GM12892 (cell line): ENCODE measurements at places on chromosomes 7 and 10.

DNA sequence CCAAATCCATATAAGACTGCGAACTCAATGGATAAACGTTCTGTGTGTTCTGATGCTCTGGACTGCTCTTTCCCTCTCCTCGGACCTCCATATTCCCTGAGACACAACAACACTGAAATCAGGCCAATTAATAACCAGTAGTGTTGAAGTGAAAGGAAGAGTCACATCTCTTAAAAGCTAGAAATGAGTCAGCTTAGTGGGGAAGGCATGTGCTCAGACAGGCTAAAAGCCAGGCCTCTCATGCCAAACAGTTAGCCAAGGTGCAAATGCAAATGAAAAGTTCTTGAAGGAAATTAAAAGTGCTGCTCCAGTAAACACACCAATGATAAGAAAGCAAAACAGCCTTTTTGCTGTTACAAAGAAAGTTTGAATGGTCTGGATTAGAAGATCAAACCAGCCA is 29.3 kb downstream of the TNS3 start:
- DNase-seq, result no peak

GRCh38 chr7:28675429-28675828 is 263.1 kb downstream of the CREB5 start:
- DNase-seq, result no peak

DNA sequence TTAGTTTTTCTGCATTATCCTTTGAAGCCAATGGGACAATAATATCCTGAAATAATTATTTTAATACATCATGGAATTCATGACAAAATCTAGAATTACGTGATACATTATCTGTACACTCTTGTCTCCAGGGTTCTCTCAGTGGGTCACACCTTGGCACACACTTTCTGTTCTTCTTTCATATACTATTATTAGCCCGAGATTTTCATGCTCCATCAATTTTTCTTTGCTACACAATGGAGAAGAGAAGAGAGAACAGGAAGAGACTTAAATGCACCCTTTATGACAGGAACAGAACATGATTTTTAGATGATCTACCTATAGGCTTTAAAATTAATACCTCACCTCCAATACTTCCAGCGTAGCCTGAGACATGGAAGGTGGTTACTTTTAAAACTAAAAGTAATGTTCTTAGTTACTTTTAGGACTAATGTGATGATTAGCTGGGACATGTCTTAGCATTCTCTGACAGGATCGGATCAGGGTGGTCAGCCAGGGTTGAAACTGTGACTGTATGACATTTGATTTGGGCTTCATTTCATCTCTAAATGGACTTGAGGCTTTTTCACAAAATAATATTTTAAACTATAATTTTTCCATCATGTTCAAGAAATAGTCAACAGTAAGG is 148.2 kb upstream of the WNT16 start:
- no peak for DNase-seq

DNA sequence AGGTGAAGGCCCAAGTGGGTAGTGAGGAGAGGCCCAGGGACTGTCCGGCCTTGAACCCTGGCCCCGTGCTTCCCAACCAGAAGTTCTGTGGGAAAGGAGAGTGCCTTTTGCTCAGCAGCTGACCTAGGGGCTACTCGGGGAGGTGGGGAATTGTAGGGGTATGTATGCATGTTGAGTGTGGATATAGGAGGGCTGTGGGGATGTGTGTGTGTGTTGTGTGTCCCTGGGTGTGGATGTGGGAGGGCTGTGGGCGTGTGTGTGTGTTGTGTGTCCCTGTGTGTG is 12.2 kb downstream of the EPHB6 start:
- no peak for DNase-seq

DNA sequence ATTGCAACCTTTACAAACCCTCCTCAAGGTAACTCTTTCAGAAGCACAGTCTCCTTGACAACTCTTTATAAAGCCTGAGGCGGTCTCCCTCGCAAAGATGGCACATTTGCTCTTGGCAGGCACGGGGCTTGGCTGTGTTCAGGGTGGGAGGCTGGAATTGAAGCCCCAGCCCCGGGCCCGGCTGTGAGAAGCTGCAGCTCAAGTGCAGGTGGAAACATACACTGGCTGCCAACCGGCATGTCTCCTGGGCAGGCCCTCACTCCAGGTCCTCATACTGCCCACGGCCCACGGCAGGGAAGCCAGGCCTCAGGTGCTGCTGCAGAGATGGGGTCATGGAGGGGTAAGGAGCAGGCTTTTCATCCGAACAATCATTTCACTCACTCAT is 194.5 kb downstream of the TCERG1L start:
- DNase-seq, result no peak

GRCh38 chr7:149819961-149820340 is 18.2 kb upstream of the ZNF862 start:
- no peak for DNase-seq

DNA sequence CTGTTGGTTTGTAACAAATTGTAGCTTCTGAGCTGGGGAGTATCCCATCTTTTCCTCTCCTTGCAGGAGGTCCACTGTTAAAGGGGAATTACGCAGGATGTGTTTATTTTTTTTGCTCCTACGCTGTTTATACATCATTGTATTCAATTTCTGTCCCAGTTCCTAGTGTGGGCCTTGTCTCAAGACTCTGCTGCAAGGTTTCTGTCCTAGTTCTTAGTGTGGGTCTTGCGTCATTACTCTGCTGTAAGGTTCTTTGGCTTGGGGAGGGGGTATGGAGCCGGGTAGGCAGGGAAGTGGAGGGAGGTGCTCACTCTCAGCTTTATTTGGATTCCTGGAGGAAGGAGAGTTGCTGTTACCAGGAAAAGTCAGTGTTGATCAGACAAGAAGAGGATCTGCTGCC is 64.0 kb upstream of the TRIM8 start:
- no peak for DNase-seq

GRCh38 chr7:137073571-137074325 is 205.3 kb downstream of the CHRM2 start:
- no peak for DNase-seq

- no peak for DNase-seq
Measured at GRCh38 chr10:13173616-13174015, 12.3 kb downstream of the MCM10 start.

DNA sequence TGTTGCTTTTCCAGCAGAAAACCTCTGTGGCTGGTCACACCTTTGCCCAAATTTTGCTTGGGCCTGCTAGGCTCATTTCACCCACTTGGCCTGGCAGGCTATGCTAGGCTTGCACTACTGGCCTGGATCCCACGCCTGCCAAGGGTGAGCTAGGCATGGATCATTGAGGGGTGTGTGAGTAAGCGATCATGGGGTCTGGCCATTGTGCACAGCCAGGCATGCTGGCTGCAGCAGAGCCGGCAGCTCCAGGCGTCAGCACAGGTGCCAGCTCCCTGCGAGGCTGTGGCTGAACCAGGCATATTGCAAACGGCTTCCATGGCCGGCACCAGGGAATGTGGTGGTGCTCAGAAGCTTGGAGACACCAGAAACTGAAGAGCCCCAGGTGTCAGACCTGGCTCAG is 19.2 kb downstream of the CFAP70 start:
- no peak for DNase-seq

- no peak for DNase-seq
Measured at GRCh38 chr7:157585113-157585861, 248.5 kb downstream of the DNAJB6 start.
